Endothelial cell of umbilical vein (primary cell): ENCODE measurements at places on chromosomes 3 and 15. TPM values are rescaled to one million over a fixed set of nuclear protein-coding genes. Genes with fewer than 3 reads are reported as not detected.

GRCh38 chr15:48475600-48476395 is 144.6 kb downstream of the DUT start:
- H3K4me3 ChIP-seq, result no peak overlapping the region
- H3K4me1 ChIP-seq, result peaks cover 12% of the 10 kb centered on the region
- no peak overlapping the region for H3K27ac ChIP-seq

- H3K4me1 ChIP-seq, result peaks cover 94% of the 10 kb centered on the region
- no peak for DNase-seq
- H3K36me3 ChIP-seq, result no peaks in the 10 kb centered on the region
- H3K27ac ChIP-seq, result peak overlapping the region; percentile 91
- H3K4me3 ChIP-seq, result no peak overlapping the region
- H3K27me3 ChIP-seq, result no peaks in the 10 kb centered on the region
Measured at GRCh38 chr3:129594409-129594808, 12.1 kb downstream of the PLXND1 start.

- peaks cover 7% of the 10 kb centered on the region for H3K36me3 ChIP-seq
- no peak overlapping the region for H3K4me3 ChIP-seq
- peak overlapping the region; percentile 99 for H3K27ac ChIP-seq
- no peaks in the 10 kb centered on the region for H3K27me3 ChIP-seq
Measured at GRCh38 chr15:41935566-41936020, 36.8 kb downstream of the EHD4 start.

DNA sequence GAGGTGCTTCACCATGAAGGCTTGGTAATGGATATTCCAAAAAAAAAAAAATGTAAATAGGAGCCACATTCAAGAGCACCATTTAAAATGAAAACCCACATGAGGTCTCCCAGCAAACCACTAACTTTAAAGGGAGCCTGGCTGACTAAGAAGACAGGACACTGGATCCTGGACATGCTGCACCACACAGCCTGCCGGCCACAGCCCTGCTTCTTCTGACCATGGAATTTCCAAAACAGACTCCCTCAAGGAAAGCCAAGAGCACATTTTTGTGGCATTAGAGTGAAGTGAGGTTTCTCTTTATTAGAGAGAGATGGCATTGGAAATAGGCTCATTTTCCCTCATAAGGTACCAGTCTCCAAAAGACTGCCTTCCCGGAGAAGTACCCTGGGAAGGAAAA is 113.9 kb downstream of the RORA start:
- no peaks in the 10 kb centered on the region for H3K36me3 ChIP-seq
- H3K4me3 ChIP-seq, result no peak overlapping the region
- no peak for DNase-seq
- H3K27me3 ChIP-seq, result peaks cover 3% of the 10 kb centered on the region
- H3K27ac ChIP-seq, result no peak overlapping the region

DNA sequence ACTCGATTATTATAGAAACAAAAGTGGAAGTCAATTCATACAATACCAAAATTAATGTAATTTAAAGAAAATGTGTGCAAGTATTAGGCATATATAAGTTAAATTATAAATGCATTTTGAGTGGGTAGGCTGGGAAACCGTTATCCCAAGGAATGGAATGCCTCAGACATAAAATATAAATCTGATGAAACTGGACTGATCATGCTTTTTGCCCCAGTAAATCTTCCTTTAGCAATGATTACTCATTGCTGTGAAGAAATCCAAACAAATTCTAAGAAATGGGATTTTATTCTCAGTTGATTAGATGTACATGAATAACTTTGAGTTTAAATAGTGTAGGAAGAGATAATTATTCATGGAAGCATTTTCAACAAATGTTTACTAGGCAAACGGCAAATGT is 185.5 kb upstream of the KCNMB2 start:
- DNase-seq, result no peak
- no peaks in the 10 kb centered on the region for H3K36me3 ChIP-seq
- H3K27ac ChIP-seq, result no peak overlapping the region

DNA sequence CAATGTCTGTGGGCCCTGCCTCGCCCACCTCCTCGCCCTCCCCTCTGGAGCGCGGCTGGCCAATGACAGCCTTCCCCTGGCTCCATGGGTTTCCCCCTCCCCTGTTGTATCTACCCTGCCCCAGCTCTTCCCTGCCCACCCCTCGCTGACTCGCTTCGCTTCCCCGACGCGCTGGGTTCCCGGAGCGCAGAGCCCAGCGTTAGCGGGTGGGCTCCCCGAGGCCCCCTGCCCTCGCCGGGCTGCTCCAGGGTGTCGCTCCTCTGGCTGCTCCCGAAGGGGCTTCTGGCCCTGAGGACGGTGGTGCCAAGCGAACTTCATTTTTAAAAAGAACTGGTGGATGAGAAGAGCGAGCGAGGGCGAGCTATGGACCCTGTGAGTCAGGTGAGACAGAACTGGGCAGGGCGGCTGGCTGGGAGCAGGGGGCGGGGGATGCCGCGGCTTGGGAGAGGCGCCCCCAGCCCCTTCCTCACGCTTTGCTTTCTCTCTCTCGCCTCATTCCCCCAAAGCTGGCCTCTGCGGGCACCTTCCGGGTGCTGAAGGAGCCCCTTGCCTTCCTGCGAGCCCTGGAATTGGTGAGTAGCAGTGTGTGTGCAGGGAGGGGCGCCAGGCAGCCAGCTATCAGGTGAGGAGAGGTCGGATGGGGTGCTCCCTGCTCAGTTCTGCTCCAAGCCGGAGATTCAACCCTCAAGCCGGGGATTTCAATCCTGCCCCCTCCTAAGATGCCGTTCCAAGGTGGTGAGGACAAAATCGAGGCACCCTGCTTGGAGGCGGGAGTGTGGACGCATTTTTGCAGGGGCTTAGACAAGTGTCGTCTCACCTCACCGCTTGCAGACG is at the start of gene SYNPR:
SYNPR (plus strand) TSS at position 138 of the 834 bp plus-strand sequence.
- peaks cover 8% of the 10 kb centered on the region for H3K27me3 ChIP-seq
- H3K4me3 ChIP-seq, result no peak within 1 kb of the TSS
- no peaks in the 10 kb centered on the region for H3K36me3 ChIP-seq
- DNase-seq, result no peak
- no peaks in the 10 kb centered on the region for H3K4me1 ChIP-seq

DNA sequence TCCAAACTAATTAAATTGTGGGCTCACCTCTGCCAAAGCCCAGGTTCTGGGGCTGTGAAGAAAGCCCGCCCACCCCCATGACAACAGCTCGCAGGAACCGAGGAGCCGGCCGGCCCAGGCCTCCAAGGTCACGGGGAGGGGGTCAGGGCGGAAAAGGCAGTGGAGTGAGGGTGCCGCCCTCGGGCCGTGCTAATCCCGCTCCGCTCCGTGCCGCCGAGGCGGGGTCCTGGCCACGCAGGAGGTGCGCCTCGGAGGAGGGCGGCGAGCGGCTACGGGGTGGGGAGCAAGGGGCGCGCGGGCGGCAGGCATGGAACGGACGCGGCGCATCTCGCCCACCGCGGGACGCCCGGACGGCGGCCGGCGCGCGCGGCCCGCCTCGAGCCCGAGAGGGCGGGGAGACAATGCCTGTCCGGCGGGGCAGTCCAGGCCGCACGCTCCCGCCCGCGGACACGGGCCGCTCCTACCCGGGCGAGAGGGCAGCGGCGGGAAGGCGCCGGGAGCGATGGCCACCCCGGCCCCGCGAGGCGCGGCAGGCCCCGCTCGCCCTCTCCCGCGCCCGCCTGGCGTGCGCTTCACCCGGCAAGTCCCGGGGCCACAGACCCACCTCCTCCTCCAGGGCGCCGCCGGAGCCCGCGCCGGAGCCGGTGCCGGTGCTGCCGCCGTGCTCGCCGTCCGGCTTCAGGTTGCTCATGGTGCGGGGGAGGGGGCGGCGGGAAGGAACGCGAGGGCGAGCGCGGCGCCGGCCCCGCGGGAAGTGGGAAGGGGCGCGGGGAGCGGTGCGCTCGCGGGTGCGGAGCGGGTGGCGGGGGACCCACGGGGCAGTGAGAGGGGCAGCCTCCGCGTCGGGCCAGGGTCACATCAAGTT is 528 bp downstream of the RBPMS2 start:
- peak overlapping the region; percentile 39 for H3K4me3 ChIP-seq
- no peaks in the 10 kb centered on the region for H3K36me3 ChIP-seq
- DNase-seq, result peak; percentile 25
- no peaks in the 10 kb centered on the region for H3K27me3 ChIP-seq
- peaks cover 6% of the 10 kb centered on the region for H3K4me1 ChIP-seq

DNA sequence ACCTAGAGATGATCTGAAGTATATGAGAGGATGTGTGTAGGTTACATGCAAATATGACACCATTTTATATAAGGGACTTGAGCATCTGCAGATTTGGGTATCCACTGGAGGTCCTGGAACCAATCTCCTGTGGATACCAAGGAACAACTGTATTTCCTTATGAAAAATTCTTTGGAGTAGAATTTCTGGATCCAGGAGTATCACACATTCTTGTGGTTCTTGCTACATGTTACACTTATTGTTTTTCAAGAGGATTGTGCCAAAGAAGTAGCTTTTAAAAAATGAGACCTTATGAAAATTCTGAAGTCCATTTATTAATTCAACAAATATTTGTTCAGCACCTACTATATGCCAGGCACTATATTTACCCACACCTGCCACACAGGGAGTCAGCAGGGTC is 15.7 kb upstream of the TBC1D23 start:
- no peak for DNase-seq
- H3K4me1 ChIP-seq, result no peaks in the 10 kb centered on the region
- H3K36me3 ChIP-seq, result no peaks in the 10 kb centered on the region
- no peak overlapping the region for H3K27ac ChIP-seq

GRCh38 chr3:148083526-148084182 is 614.0 kb upstream of the AGTR1 start:
- no peaks in the 10 kb centered on the region for H3K4me1 ChIP-seq
- DNase-seq, result no peak
- H3K27ac ChIP-seq, result no peak overlapping the region
- no peaks in the 10 kb centered on the region for H3K27me3 ChIP-seq
- H3K36me3 ChIP-seq, result no peaks in the 10 kb centered on the region
- no peak overlapping the region for H3K4me3 ChIP-seq

SEC22A gene
- 20.1 and 20.9 TPM in 2 replicates for total RNA-seq
